Activated CD4-positive, alpha-beta T cell treated with anti-CD3 and anti-CD28 coated beads, Interleukin-2, amount 10 ng/mL, durations not matched to agents 7 days and 5 days (primary cell): ENCODE measurements at places on chromosomes 2 and 18. TPM values are rescaled to one million over a fixed set of nuclear protein-coding genes. Genes with fewer than 3 reads are reported as not detected.
A peak's percentile ranks its signal among the peaks of the same experiment; 100 is the strongest.

NOSTRIN gene
- total RNA-seq = not detected

ANXA4 gene
- 70.6 TPM for total RNA-seq

PLGLB2 gene
- total RNA-seq = 3.5 TPM

GNLY gene
- total RNA-seq = 72.9 TPM

TWIST2 gene
- not detected for total RNA-seq

CFAP65 gene
- not detected for total RNA-seq

TRIM43 gene
- not detected for total RNA-seq

RESP18 gene
- total RNA-seq = not detected

LINC00305 gene
- not detected for total RNA-seq

DNA sequence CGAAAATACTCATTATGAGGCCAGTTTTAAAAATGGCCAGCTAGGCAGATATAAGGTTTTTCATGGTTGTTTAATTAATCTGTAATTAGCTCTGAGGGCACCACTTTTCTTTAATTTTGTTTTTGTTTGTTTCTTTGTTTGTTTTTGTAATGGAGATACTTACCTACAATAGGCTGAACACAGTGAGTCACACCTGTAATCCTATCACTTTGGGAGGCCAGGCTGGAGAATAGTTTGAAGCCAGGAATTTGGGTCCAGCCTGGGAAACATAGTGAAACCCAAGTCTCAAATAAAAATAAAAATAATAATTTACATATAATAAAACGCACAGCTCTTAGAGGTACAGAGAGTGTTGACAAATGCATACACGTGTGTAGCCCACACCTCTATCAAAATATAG is 56.8 kb upstream of the MSH2 start:
- no peak overlapping the region for H3K4me3 ChIP-seq
- no peak for DNase-seq
- H3K27ac ChIP-seq = no peak overlapping the region
- no peaks in the 10 kb centered on the region for H3K36me3 ChIP-seq
- peaks cover 8% of the 10 kb centered on the region for H3K4me1 ChIP-seq

DNA sequence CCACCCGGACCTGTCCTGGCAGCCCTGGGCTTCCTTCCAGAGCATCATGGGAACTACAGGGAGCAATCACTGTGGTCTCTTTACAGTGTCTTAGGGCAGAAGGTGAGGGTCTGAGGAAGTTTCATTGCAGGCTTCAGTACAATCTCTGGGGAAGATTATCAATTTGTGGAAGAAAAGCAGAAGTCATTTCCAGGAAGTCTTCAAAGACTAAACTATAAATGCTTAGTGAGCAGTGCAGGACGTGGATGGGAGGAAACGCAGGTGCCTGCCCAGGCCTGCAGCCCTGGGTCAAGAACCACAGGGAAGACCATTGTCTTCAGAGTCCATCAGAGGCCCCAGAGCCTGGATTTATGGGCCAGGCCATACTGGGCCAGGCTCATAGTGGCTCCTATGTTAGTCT is 54.3 kb downstream of the INO80C start:
- peaks cover 9% of the 10 kb centered on the region for H3K4me1 ChIP-seq
- no peak for DNase-seq
- H3K27ac ChIP-seq = no peak overlapping the region

DNA sequence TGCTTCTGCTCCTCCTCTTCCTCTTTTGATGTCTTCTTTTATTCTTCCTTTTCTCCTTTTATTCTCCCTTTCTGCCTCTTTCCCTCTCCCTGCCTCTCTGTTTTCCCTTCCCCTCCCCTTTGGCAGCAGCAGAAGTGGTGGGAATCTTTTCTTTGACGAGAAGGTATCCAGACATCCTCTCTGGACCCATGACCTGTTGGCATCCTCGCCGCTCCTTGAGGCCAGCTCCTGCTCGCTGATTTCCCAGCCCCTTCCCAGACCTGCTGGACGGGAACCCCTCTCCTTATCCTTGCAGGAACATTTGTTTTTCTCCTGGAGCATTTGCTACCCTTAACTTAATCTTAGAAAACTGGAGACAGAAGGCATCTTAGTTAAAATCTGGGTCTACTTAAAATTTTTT is 130.5 kb downstream of the LPIN1 start:
- no peak overlapping the region for H3K27ac ChIP-seq
- H3K27me3 ChIP-seq = peaks cover 4% of the 10 kb centered on the region
- no peak overlapping the region for H3K4me3 ChIP-seq
- DNase-seq = no peak

DNA sequence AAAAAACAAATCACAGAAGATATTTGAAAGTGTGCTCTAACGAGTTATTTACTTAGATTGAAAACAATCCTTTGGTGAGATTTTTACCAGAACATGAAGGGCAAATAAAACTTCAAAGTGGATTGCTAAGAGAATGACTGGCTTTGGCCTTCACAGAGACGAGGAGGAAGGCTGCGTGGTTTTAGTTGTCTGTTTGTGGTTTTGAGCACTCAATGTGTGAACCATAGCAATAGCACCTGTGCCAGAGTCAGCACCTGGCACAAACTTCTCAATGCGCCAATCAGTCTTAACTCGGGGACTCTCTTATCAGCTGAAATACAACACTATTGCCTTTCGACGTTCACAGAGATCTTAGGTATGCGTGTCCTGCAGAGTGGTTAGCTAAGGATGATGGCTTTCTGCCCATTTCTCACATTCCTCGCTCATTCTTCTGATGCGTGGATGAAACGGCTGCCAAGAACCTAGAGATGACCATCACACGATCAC is 70.0 kb downstream of the MBP start:
- peaks cover 81% of the 10 kb centered on the region for H3K36me3 ChIP-seq
- H3K27ac ChIP-seq = peak overlapping the region; percentile 99
- H3K4me3 ChIP-seq = peak overlapping the region; percentile 73

GRCh38 chr2:182186132-182186735 is 200.6 kb downstream of the PPP1R1C start:
- H3K4me3 ChIP-seq = no peak overlapping the region
- DNase-seq = no peak
- peaks cover 4% of the 10 kb centered on the region for H3K27me3 ChIP-seq

DNA sequence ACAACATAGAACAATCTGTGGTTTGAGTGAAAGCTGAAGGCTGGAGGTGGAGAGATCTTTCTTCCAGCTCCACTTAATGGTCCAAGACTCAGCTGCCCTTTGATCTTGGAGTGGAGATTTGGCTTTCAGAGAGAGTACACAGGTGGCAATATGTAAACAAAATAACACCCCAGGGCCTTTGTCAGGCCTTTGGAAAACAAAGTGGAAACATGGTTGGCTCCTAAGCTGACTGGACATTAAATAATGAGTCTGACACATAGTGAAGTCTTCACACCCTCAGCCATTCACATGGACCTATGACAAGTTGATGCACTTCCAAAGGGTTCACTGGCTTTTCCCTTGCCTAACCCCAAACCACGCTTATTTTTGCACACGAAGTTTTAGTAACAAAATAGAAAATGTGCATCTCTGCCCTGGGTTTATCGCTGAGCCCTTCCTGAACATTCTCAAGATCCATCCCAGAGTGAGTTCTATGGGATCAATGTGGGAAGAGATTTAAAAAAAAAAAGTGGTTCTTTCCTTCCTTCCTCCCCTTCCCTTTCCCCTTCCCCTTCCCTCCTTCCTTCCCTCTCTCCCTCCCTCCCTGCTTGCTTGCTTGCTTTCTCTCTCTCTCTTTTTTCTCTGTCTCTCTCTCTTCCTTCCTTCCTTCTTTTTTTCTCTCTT is 201.3 kb upstream of the NT5C1B start:
- DNase-seq = no peak
- H3K4me1 ChIP-seq = no peaks in the 10 kb centered on the region
- H3K27me3 ChIP-seq = no peaks in the 10 kb centered on the region
- H3K36me3 ChIP-seq = no peaks in the 10 kb centered on the region
- H3K27ac ChIP-seq = no peak overlapping the region

DNA sequence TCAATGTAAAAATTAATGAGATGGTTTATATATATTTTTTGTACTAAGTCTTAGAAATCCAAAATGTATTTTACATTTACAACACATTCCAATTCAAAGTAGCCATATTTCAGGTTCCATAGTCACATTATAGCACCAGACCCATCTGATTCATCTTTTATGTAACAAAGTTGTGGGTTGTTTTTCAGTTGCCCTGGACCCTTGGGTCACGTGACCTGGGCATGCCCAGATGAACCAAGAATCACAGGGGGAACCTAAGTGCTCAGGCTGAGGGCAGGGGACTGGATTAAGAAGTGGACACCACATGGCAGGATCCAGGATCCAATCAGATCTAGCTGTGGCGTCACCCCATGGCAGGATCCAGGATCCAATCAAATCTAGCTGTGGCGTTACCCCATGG is 44.9 kb upstream of the NDUFV2 start:
- no peak overlapping the region for H3K4me3 ChIP-seq
- H3K27ac ChIP-seq = no peak overlapping the region
- H3K4me1 ChIP-seq = peaks cover 2% of the 10 kb centered on the region
- H3K27me3 ChIP-seq = peaks cover 3% of the 10 kb centered on the region
- no peaks in the 10 kb centered on the region for H3K36me3 ChIP-seq
- no peak for DNase-seq

- peaks cover 4% of the 10 kb centered on the region for H3K4me1 ChIP-seq
- H3K36me3 ChIP-seq = no peaks in the 10 kb centered on the region
- DNase-seq = no peak
- H3K4me3 ChIP-seq = no peak overlapping the region
- H3K27ac ChIP-seq = no peak overlapping the region
Observed at GRCh38 chr2:46328291-46328690, 31.1 kb downstream of the EPAS1 start.

GRCh38 chr2:27461118-27461517 is 18.9 kb downstream of the KRTCAP3 start:
- no peaks in the 10 kb centered on the region for H3K27me3 ChIP-seq
- H3K4me1 ChIP-seq = no peaks in the 10 kb centered on the region
- H3K27ac ChIP-seq = no peak overlapping the region
- H3K4me3 ChIP-seq = no peak overlapping the region
- H3K36me3 ChIP-seq = no peaks in the 10 kb centered on the region
- no peak for DNase-seq

GRCh38 chr2:64400733-64401528 is 53.0 kb upstream of the LGALSL start:
- H3K4me3 ChIP-seq = no peak overlapping the region
- DNase-seq = no peak
- no peaks in the 10 kb centered on the region for H3K36me3 ChIP-seq
- no peaks in the 10 kb centered on the region for H3K27me3 ChIP-seq
- no peak overlapping the region for H3K27ac ChIP-seq
- H3K4me1 ChIP-seq = no peaks in the 10 kb centered on the region
